CD4-positive, alpha-beta T cell treated with Interleukin-21 for 1 hour (primary cell): ENCODE measurements at places on chromosomes 2 and 18.

DNA sequence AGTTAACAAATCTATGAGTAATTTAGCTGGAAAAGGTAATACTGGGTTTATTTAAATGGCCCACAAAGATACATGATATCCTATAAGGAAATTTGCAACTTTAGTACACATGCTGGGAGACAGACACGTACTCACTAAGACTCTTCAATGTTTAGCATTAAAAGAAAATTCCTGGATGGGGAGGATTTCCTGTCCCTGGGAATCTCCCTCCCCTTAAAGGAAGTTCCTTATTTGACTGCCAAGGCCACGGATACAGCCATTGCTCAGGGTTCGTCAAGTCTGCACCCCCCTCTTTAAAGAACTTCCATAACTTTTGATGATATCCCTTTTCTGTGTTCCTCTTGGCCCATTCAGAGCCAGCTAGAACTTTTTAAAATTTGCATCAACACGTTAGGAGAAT is 267.6 kb downstream of the CD226 start:
- no peak for DNase-seq

DNA sequence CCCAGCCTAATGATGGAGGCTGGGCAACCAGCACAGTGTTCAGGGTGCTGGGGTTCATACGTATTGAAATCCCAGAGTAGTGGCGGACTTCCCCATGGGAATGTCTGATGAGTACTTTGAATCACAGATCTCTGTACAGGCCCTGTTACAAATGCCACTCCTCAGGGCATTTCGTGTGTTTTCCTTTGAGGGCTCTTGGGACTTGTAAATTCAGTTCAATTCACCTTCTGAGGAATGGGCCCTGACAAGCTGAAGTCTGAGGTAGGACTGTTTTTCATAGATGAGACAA is 288 bp upstream of the RDH14 start:
- DNase-seq = no peak

DNA sequence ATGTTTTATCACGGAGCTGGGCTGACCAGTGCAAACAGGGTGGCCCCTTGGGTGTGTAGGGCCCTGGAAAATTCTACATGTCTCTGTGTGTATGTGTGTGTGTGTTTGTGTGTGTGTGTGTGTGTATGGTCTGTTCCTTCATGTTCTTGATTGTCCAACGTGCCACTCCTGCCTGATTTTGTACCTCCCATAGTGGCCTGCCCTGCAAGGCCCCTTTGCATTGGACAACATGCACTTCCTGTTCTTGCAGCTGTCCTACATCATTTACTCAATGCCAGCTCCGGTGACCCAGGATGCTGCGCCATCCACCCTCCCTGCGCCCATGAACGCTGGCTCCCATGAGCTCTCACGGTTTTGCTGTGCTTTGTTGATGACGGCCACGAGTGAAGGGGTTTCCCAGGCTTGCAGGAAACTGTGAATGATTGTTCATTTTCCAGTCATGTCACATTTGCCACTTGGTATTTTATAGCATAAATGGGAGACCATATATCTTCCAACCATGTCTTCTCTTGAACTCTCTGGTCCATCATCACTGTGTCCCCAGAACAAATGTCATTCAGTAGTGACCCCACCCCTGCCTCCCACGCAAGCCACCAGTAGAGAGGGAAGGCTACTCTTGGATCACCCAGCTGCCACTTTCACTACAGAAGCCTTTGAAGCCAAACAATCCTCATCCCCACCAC is 69.7 kb upstream of the NCK2 start:
- no peak for DNase-seq

DNA sequence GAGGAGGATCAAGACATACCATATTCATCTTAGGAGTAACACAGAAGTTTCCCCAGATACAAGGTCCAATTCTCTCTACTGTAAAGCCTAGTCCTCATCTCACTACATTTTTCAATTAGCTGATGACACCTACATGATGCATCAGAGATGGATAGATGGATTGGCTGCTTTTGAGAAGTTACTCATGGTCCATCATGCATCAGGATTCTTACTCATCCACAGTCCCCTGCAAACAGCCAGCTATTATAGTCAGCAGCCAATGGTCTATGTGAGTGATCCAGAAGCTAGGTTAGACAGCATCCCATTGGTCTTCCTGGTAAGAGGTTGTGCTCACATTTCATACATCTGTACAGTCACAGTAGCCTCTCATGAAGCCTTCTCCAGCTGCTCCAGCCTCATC is 154.5 kb upstream of the NRP2 start:
- no peak for DNase-seq

DNA sequence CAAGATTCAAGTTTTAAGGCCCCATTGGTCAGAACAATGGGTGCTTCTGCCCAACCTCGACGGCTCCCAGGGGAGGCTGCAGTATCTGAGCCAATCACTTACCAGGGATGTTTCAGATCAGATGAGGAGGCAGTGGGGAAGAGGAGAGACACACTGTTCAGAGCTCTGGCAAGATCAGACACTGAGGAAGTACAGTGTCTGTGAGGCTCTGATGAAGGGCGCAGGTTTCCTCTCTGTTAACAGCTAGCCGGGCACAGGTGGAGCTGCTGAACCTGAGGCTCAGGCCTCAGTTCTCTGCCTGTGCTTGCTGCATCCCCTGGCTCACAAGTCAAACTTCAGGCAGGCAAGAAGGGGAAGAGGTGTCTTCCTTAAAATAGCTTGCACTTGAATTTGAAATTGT is 69.7 kb downstream of the TPO start:
- DNase-seq = no peak

DNA sequence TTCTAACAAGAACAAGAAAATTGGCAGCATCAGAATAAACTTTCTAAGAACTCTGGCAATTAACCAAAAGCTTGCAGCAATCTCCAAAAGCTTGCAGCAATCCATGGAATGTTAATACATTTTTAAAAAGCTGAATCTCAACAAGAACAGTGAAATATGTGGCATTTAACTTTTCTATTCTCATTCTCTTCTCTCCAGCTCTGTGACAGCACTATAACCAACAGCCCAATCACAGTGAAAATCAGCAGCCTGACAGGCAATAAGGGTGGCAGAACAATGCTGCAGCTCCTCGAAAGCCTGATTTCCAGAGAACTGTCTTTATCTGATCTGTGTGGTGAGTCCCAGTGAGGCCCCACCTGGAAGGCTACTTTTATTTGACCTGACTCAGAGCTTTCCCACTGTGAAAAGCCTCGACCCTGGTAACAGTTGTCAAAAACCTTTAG is 60.0 kb downstream of the TMEM131 start:
- DNase-seq = no peak

DNA sequence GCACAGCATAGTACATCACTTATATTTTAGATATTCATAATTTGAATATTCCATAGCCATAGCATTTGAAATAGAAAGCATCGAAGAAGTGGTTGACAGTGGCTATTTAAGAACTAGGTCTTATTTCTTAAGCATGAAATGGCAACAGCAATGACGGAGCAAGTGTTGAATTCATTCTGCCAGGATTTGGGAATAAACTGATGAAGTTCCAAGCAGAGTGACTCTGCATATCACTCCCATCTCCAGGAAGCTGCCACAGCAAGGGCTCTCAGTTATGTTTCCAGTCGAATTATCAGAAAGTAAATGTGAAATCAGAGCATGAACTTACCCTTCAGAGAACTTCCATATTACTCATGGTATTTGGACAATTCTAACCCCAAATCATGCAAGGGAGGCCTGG is 208.1 kb downstream of the IKZF2 start:
- DNase-seq = no peak

GRCh38 chr2:96512341-96512740 is 7.2 kb upstream of the NEURL3 start:
- no peak for DNase-seq

DNA sequence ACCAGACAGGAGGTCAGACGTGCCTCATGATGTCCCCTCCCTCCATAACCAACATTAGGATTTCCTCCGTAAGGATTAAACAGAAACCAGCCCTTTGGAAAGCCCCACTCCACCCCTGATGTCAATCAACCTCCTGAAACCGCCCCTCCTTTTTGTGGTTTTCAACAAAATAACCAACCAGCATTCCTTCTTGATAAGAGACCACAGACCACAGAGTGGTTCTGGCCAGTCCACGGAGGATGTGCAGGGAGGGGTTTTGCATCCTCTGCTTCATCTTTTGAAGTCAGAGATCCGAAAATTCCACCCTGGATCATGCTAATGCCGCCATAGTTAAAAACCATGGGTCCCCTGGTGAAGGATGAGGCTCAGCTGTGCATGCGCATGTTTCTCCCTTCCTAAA is 180.0 kb upstream of the CCDC150 start:
- DNase-seq = peak; percentile 3

DNA sequence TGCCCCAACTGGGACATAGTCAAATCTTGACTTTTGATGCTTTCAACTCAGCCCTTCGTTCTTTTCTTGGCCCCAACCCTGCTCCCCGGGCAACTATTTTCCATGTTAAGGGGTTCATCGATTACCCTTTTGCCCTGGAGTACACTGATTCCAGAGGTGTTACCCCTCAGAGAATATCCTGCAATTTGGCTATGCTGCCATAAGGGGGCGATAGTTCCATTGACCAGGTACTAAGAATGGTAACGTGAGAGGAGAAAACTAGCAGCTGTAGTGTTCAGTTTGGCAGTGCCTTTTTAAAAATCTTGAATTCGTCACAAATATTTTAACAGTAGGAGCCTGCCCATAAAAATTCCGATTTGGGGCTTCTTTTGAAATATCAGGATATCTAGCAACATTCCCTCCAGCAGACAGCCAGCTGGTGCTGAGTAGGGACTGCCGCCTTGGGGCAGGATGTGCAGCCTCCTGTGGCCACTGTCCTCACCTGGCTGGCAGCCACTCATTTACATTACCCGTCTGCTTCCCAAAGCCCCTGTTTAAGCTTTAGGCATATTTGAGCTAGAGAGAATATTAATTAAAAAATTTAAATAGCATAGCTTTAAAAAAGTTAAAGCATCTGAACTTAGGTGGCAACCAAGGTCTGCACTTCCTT is 146.3 kb upstream of the SKOR2 start:
- no peak for DNase-seq

DNA sequence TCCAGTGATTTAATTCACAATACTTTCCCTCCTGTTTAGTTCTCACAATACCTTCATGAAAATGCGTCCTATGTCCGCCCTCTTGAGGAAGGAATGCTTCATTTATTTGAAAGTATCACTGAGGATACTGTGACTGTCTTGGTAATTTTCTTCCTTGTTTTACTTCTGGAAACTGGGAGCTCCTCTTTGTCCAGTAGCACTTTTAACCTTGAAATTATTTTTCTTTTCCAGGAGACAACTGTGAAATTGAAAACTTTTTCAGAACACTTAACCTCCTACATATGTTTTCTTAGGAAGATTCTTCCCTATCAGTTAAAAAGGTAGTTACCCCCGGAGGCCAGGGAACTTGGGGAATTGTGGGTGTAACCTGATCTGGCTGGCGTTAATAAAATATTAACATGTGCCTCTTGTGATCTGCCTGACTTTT is 58.9 kb upstream of the STON1 start:
- no peak for DNase-seq

DNA sequence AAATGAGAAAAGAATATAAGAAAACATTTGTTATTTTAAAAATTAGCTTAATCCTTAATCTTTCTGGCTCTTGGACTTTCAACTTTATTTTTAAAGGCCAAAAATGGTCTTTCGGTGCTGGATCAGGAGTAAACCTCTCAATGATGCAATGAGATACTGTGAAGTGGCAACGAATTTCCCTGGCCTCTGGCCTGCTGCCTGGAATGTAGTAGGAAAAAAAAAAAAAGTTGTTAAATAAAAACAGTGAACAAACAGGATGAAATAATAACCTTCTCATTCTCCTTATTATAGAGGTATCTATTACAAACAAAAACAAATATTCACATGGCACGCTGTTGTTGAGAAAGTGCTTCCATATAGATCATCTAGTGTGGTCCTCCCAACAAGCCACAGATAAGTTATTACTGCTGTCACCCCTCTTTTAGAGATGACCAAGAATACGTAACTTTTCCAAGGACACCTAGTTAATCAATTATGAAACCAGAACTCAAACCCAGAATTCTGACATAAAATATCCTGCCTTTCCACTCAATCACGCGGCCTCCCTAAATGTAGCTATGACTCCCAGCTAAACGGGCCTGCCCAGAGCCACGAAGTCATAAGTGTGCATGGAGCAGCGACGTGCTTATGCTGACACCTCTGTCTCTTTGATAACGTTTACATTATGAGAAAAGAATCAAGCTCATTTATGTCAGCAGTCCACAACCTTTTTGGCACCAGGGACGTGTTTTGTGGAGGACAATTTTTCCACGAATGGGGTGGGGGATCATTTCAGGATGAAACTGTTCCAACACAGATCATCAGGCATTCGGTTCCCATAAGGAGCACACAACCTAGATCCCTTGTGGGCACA is 170.9 kb downstream of the BCL2 start:
- no peak for DNase-seq

DNA sequence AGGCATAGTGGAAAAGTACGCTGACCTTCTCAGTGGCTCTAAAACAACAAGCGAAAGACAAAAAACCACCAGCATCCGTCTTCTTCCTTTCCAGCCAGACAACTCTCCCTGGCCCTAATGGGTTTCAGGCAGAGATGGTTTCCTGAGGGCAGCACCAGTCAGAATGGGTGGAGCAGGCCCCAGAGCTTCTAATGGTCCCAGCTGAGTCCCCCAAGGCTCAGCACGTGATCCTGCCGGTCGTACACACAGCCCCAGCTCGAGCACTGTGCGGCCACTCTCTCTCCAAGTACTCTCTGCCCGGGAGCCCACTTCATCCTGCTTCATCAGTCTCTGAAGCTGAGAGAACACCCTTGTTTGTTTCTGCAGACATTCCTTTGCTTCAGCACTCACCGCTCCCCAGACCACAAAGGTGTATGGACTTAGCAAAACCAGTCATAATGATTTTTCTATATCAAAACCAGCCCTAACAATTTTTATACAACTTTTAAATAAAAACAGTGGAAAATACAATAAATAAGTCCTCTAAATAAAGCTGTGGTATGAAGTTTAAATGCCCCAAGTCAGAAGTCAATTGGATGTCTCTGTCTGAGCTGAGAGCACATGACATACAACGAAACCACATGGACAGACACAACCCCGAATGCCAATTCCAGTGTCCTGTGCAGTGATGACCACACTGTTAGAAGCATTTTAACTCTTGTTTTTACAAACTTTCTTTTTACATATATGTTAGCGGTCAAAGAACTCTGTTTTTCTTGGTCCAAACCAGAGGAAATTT is 63.9 kb downstream of the PARD6G start:
- no peak for DNase-seq

GRCh38 chr18:76390452-76391035 is 104.5 kb downstream of the ZNF516 start:
- DNase-seq = no peak

DNA sequence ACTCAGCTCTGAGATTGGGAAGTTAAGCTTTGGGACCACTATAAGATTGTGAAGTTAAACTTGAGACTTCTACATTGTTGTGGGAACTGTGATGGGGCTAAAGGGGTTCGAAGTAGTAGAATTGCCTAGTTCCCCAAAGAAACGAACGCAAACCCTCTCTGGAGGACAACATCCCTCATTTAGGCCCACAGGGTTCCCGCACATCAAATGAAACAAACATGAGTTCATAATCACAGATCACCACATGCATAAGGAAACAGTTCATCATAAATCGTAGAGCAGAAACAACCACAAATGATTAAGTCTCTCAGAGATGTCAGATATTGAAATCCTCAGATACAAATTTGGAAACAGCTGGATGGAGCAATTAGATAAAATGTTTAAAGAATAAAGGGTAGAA is 55.9 kb upstream of the HPCAL1 start:
- no peak for DNase-seq
